ENCODE measurements at places on chromosomes 6 and 20.

DNA sequence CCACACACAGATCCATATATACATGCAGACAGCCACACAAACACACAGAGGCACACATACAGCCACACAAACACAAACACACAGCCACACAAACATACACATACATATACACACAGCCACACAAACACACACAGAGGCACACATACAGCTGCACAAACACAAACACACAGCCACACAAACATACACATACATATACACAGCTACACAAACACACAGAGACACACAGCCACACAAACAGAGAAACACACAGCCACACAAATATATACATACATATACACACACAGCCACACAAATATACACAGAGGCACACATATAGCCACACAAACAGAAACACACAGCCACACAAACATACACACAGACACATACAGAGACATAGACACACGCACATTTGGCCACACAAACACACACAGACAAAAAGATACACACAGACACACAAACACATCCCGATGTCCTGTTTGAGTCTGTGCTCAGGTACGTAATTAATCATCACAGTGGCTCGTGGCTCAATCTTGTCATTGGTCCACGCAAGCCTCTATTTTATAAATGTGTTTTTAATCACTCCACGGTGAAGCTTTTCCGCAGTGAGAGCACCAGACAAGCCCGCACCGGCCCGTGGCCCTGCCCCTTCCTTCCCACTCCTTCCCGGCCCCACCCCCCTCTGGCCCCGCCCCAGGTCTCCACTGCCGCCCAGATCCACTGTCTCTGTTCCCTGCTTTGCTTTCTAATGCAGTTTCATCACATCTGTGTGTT lies 135.3 kb downstream of the CDH4 start:
- no peak for DNase-seq

DNA sequence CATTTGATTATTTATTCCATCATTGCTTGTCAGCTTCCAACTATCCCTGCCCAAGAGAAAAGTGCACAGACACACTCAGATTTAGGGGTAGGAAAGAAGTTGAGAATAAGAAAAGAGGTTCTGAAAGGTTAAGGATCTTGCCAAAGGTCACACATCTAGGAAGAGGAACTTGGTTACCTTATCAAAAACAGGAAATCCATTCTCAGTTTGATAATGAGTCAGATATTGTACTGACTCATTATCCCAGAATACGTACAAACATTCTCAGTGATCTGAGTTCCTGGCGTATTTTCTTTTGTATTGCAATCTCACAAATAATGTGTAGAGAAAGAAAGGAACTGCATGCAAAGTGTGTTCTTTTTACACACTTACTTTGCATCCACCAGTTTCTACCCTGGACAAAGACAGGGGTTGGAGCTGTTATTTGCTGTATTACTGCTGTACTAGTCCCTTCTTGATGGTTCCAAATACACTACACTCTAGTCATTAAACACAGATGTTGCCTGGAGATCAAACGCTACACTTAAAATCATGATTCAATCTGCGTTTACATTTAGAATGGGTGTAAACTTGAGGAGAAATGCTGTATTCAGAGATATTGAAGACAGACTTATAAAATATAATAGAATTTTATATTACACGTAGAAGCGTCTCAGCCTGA lies 545.7 kb downstream of the PRKN start:
- peak; percentile 75 for DNase-seq

- no peak for DNase-seq
Measured at GRCh38 chr20:63863021-63863797, 1.9 kb upstream of the TPD52L2 start.

- no peak for DNase-seq
Measured at GRCh38 chr6:53929041-53929820, 134.4 kb downstream of the LRRC1 start.

DNA sequence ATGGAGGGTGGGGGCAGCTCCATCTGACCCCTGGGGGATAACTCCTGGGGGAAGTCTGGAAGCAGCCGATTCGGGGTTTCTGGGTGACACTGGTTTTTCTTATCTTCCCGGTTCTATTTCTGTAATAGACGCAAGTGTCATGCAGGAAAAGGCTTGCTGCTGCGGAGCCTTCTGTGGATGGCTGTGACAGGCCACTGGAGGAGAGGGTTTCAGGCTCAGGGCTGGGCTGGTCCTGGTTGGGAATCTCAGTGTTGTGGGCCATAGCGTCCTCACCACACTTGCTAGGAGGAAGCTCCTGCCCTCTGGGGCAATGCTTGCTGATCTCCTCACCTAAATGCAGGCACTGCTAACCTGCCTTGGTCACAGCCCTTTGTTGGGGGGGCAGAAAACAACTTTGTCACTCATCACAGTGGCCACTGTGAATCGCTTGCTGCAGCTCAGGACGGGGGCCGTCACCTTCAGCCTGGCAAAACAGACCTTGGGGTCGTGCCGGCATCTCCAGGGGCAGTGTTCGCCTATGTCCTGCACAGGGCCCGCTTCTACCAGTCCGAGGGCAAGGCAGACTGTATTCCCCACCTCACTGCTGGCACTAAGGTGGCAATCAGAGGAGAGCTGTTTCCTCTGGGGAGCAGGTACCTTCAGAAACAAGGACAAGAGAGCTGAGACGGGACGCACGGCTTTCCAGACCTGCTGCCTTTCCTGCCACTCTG lies 4.4 kb upstream of the TUBB1 start:
- no peak for DNase-seq

- no peak for DNase-seq
Measured at GRCh38 chr20:62470001-62470400, 5.8 kb downstream of the GATA5 start.
